ENCODE measurements at places on chromosomes 1 and 21.

DNA sequence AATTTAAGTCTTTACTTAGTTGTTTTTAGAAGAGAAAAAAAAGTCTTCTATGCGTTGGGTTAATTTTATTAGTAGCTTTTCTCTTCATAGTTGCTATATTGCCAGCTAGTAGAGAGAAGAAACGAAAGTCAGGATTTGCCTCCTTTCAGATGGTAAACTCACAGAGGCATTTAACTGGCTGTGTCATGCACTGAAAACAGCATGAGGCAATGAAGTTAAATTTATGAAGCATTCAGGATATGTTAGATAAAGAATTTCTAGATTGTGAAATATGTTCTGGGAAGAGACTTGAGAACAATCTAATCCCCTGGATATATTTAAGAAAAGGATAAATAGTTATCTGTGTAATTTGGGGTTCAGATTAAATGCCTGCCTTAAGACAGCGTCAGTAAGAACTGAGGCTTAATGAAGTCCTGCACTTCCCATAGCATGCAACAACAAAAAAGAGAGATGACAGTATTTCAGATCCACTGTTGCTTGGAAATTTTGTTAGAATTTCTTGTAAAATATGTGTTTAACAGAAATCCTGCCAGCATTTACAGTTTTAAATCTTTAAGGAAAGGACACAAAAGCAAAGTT lies 1.7 kb downstream of the ANGPTL1 start:
- DNase-seq, result no peak

DNA sequence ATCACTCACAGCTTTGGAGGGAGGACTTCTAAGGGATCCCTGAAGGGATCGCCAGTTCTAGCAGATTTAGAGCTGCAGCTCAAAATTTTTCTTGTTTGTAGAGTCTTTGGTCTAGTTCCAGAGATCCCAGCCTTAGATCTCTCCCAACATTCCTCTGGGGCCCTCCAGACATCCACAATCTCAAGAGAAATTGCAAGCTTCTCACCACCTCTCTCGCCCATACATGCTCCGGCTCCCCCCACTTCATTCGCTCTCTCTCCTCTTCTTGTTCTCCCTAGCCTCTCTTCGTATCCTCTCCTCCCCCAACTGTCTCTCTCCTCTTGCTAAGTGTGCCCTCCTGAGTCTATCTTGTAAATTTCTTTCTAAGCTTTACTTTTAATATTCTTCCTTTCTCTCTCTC lies 15.1 kb upstream of the TUT4 start:
- no peak for DNase-seq

DNA sequence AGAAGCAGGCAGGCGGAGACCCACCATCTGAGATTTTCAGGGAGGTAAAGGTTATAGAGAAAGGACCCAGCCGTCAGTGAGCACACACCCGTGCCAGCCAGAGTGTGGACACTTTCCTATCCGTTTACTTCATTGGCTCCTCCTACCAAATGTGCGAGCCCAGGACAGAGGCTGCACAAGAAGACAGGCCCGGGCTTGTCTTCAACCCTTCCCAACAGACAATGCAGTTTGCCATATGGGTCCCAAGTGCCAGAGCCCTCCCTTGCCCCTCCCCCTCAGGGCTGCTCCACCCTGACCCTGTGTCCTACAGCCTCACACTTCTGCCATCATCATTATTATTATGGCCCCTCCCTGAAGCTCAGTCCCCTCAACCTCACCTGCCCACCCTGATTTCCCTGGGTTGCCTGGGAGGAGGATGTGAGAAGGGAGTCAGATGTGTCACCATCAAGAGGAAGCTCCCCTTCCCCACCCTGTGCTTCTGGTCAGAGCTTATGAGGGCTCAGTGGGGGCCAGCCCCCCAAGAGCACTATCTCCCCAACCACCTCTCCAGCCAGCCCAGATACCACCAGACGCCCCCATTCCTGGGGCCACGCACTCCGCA lies 9.4 kb downstream of the LAPTM5 start:
- no peak for DNase-seq

- DNase-seq, result no peak
Measured at GRCh38 chr1:200883118-200883517, 10.3 kb downstream of the GPR25 start.

DNA sequence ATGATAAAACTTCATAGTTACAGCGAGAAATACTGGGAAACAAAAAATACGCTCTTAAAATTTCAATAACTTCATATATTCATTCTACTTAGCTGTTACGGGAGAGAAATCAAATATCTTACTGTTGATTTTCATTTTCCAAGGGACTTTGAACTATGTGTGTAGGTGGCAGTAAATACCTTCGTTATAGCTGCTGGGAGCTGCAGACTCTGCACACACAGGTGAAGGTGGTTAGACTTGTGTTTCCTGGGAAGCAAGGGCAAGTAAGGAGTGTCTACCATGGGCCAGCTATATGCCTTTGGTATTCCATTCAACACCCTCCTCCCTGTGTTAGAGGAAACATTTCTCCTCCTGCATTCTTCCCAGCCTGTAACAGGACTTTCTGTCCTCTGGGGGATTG lies 51.4 kb upstream of the DIRAS3 start:
- no peak for DNase-seq

Measured in T-helper 22 cell (primary cell).